M059J (cell line): ENCODE measurements at places on chromosomes 2 and 18.

- DNase-seq: peak; percentile 92
Observed at GRCh38 chr2:216426938-216427337, 14.7 kb downstream of the SMARCAL1 start.

DNA sequence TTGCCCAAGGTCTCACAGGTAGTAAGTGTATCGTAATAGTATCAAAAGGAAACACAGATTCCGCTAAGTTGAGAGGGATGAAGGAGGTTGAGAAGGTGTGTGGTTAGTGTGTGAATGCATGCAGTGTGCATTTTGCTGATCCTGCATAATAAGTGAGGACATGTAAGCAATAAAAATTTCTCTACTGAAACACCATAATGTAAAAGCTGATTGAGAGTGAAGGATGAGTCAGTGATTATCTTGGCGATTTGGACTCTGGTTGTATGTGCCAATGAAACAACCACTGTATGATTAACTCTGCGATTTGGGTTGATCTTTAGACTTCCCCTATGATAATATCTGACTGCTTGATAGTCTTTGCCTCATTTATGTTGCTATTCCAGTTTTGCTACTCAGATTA is 16.7 kb upstream of the ADGRF3 start:
- DNase-seq: peak; percentile 12

- no peak for DNase-seq
Observed at GRCh38 chr2:230417436-230417835, 1.4 kb downstream of the SP100 start.

DNA sequence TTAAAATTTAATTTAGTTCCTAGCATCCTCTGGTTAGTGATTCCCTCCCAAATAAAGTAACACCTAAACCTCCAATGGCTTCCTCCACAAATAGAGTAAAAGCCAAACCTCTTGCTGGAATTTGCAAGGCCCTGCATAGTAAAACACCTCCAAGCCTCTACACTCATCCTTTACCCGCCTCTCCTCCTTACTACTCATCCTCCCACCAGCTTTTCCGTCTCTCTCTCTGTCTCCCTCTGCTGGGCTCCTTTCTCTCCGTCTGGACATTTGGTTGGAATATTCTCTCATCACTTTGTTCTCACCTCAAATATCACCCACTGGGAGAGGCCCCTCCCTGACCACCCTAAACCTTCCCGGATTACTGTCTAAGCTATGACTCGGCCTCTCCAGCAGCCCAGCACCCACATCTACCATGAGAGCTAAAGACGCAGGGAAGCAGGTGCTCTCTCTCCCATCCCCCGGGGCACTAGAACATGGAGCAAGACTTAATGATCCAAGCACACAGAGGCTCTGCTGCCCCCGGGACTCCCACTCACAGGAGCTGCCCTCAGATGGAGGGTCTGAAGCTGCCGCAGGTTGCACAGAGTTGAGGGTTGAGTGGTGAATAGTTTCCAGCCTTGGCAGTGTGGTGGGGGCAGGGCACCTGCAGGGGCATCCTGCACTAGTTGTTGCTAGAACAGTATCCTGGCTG is 167.2 kb downstream of the FBXO15 start:
- peak; percentile 50 for DNase-seq

DNA sequence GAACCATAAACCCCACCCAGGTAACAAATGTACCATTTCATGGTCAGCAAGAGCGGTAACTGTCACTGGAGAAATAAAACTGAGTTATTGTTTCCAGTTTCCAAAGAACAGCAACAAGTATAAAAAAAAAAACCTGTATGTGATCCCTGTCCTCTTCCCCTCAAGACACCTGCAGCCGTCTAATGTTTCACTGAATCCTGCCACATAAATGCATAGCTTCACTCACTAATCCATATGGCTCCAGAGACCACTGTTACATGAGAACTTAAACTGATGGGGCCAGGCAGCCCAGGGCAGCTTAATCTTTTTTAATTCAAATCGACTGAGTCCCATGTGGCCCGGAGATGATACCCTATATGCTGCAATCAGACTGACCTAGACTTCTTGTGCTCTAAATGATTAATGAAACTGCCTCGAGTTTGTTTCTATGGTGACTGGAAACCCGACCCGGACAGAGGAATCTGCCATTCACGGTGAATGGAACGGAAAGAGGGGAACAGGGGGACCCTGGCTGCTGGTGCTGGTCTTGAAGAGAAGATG is 60.9 kb upstream of the SIX2 start:
- DNase-seq: no peak

GRCh38 chr2:152500772-152501171 is 165.8 kb downstream of the FMNL2 start:
- no peak for DNase-seq

DNA sequence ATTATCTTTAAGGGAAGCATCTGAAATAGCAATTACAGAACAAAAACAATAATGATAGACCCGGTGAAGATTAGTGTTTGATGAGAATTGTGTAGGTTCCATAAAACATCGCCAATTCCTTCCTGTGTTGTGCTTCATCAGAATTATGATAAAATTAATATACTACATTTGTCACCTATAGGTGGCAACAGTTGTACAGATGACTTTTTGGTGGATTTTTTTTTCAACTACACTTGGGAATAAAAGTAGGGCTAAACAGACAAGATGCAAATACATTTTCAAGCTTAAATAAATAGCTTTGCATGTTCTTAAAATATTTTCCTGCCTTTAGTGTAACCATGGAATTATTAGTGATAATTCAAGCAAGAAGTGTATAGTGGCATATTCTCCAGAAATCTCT is 7.0 kb upstream of the LYPD1 start:
- DNase-seq: peak; percentile 24

- DNase-seq: no peak
Observed at GRCh38 chr18:32156855-32157254, 33.0 kb upstream of the MEP1B start.

DNA sequence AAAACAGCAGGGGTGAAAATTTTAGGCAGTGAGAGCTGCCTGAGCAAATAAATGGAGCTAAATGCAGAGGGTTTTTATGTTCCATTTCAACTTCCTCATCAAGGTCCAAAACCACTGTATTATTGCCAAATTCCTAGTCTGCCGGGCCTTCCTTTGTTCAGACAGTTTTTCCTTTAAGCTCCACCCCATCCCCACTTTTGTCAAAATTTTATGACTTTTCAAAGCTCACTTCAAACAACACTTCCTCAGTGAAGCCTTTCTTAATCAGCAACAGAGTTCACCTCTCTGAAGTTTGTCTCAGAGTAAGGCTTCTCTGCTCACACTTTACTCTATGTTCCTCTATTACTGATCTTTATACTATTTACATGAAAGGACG is 81.3 kb downstream of the CERKL start:
- DNase-seq: no peak

DNA sequence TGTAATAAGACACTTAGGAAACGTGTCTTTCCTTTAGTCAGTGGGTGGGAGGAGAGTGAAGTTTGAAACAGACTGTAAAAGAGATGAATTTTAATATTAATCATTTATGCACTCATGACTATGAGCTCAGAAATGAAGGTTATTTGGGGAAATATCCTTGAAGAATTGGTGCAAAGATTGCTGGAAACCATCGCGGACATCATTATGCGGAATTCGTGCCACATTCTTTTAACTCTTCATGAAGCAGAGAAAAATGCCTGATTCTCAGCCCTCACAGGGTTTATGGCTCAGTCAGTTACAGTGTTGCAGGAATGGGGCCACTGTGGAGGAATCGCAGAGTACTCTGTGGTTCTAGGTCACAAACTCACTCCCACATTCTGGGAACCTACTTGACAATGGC is 109.7 kb downstream of the RGPD3 start:
- no peak for DNase-seq

- no peak for DNase-seq
Observed at GRCh38 chr18:21486905-21487437, 113.5 kb downstream of the ESCO1 start.

DNA sequence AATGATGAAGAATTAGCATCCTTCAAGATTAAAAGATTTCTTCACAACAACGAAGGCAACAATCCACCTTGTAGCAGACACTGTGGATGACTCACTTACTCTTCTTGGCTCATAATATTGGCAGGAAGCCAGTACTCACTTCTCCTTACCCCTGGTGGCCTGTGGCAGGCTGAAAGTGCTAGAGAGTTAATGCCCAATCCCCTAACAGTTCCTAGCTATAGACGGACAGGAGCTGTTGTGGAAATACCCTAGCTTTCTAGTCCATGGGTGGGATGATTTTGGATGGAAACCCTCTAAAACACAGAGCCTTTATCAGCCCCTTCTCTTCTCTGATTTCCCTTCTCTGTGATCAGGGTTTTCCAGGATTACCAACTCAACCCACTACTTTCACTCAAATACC is 128.6 kb upstream of the NYAP2 start:
- peak; percentile 90 for DNase-seq

DNA sequence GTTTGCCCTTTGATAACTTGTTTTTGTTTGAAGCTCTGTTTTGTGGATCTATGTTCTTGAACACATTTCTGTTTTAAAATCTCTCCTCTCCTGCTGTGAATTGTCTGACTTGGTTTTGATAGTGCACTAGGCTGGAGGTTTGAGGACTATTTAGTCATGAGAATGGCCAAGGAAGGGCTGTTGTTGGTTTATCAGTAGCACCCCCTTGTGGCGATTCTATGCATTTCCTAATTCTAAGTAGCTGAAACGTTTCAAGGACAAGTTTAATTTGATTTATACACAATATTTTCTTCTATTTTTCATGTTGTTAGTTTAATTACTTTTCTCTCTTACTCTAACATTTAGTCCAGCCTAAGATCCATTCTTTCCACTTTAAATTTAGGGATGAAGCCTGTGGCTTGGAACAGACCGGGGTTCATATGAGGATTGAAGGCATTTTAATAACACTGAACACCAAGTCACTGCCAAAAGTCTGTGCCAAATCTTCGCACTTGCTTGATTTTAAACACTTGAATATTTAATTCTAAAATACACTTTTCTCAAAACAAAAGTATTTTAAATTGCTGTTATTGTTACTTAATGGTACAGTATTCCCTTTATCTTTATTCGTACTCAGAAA is 166.0 kb downstream of the SOCS6 start:
- DNase-seq: peak; percentile 72

DNA sequence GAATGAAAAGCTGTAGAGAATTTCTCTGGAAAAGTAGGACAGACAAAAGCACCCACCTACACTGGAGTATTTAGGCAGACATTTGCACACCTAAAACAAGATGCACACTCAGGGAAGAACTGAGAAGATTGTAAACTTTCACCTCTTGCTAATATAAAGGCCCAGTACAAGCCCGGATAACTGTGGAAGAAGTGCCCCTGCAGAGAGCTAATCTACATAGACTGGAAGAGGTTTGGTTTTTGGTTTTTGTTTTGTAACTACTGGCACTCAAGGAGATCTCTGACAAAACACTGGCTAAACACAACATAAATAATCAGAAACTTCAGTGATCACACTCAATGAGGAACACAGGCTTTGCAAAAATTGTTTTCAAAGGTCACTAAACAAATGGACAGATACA is 782.2 kb upstream of the SLC8A1 start:
- DNase-seq: no peak

DNA sequence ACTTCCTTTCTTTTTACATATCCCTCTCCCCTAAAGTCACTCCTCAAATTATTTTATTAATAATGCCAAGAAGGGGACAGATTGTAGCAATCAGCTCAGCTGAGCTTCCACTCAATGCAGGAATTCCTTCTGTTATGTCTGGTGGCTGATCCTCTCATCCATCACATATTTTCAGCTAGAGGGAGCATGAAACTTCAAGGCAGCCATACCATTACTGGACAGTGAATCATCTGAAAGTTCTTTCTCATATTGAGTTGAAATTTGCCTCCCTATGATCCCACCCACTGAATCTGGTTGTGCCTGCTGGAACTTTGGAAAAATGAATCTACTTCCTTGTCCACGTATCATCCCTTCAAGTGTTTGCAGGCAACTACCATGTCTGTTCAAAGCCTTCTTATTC is 11.2 kb downstream of the ZNF385B start:
- DNase-seq: peak; percentile 27

DNA sequence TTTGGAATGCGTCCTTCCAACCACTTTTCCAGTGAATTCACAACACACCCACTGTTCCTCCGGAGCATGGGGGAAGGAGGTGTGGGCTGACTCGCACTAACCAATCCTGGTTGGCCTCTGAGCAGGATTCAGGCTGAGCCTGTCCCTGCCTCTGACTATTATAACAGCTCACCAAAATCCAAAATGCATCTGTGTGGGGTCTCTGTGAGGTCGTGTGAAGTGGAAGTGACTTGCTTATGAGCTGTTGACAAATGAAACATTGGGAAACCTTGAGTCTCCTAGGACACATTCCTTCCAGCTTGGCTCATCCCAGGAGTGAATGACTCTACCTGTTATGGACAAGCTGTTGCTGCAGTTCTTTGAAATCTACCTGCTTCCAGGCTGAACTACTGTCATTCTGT is 1.5 kb downstream of the CIDEA start:
- peak; percentile 63 for DNase-seq

GRCh38 chr2:178865146-178865936 is 58.1 kb upstream of the TTN start:
- peak; percentile 78 for DNase-seq

DNA sequence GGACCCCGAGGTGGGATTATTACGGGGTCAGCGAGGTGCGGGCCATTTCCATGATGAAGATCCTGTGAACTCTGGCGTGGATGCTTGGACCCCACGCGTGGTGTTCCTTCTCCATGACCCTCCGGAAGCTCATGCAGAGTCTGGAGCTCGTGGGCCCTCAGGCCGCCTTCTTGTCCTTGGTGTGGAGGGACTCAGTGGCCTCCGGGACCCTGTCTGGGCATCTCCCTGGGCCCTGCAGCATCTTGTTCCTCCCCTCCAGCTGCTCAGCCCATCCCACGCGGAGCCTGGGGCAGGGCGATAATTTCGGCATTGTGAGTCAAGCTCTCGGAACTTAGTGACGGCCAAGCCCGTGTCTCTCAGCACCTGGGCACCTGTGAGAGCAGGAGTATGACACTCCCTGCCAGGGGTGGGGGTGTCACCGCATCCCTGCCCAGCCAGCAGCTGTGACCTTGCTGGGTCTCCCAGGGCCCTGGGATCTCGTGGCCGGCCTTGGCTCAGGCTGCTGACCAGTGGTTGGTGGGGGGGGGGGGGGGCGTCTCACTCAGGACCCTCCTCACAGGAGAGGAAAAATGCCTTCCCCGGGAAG is 24.6 kb downstream of the RTP5 start:
- DNase-seq: no peak

DNA sequence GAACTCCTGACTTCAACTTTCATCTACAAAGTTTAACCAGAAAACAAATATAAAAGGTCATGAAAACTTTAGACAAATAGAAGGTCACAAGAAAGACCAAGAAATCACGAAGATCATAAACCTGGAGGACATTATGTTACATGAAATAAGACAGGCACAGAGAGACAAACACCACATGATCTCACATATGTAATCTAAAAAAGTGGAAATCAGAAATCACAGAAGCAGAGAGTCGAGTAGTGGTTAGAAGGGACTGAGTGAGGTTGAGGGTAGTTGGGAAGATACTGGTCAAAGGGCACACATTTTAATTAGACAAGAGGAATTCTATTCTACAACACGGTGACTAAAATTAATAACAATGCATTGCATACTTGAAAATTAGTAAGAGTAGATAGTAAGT is 1.4 kb downstream of the GCFC2 start:
- DNase-seq: no peak
